ENCODE measurements at places on chromosomes 12 and 14.

DNA sequence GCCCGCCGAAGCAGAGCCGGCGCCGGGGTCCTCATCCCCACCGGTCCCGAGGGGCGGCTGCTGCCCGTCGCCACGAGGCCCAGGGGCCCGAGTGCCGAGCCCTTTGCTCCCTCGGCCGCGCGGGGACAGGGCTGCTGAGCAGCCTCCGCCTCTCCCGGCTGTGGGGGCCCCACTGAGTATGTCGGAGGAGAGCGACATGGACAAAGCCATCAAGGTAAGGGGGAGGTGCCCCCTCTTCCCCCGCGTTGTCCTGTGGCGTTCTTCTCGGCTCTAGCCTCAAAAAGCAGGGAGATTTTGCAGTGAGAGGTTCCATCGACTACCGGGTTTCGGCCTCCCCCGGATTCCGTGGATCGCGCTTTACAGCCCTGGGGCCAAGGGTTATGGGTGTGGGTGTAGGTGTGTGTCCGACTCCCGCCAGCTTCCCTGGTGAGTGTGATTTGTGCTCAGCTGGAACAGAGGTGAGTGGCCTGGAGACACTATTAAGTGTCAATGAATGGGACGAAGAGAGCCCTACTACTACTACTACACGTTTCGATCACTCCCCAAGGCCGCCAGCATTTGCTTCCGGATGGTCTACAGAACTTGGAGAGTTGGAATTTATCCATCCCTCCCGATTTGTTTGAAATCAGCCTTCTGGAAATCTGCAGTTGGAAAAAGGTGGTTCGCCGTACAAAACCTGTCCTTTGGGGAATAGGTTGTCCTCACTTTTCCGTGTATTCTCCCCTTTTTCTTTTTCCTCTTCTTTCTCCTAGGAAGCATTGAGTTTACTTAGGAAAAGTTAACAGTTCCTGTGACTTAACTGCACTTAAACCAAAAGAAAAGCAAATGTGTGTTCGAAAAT is 748 bp downstream of the MAPKAPK5 start:
- DNase-seq: no peak

DNA sequence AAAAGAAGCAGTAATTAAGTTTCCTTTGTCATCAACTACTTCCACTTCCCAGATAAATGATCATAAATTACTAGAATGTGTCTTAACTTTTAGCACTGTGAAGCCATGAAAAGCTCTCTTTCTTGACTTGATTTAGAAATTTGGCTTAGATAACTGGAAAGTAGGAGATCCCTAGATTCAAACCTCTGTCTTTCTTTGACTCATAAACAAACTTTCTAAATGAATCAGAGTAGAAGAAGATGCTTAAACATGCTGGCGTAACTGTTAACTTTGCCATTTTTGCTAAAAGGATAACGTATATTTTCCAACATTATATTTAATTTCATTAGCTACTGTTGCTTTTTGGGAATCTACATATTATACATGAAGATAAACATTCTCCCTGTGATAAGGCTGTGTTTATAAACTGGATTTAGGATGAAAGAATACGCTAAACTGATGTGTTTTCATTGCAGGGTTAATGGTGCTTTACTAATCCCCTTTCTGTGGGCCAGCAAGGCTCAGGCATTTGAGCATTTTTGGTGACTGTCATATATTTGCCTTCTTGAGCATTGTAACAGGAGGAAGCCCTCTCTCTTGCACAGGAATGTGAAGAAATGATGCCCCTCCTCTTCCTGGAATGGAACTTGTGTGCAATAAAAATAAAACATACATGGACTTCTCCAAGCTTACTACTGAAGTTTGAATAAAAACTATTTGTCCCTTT is 301.4 kb downstream of the BMP4 start:
- no peak for DNase-seq

GRCh38 chr12:48651681-48652080 is 30.4 kb downstream of the KANSL2 start:
- no peak for DNase-seq

DNA sequence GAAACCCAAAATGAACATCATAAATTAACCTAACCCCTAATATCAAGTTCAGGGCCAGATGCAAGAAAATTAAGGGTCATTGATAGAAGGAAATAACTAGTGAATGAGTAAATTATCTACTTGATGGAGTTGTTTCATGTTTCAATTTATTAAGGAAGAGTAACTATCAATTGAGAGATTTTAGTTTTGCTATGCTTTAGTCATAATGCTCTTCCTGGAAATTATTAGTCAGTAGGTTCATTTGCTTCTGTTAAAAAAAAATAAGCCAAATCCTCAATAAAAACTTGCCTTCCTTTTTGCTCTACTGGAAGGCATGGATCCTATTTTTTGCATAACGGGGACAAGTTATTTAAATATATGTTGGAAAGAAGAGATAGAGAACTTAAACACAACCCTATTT is 59.0 kb upstream of the HIF1A start:
- no peak for DNase-seq

DNA sequence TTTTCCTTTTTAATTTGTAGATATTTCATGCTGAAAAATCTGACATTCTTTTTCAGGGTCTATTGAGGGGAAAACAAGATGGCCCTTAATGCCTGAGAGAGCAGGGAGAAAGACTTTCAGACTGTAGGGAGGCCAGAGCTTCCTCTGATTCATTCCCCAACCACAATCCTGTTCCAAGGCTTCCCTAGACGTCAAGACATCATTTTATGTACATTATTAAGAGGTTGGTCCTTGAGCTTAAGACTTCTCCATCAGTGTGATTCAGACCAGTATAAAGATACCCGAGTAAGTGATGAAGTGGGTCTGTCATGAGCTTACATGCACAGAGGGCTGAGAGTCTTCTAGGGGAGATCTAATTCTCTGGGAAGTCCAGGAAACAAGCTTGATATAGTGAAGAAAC is 57.3 kb downstream of the AVPR1A start:
- no peak for DNase-seq

DNA sequence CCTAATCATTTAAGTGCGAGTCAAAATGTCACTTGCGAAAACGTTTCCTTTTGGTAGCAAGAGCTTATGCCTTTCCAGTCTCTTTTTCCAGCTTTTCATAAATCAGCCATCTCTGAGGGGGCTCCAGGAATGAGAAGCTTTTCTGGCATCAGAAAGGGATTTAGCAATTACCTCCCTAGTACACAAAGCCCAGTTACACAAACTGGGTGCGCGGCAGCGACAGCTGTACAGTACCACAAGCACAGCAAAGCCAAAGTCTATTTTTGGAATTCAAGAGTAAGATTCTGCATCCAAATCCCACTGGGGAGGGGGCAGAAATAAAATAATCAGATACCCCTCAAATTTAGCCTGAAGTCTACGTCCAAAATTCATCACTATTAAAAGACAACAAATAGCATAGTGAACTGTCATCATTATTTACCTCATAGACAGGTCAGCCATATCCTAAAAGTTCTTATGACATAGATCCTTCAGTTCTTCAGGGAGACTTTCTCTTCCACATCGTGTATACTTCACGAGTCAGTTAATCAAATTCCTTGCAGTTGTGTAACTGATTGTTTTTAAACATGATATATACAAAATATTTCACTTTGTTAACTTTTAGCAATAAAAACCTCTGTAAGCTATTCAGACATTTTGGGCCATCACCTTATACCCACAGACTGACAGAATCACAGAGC is 150.8 kb downstream of the TTC7B start:
- DNase-seq: no peak

GRCh38 chr12:116303929-116304328 is 26.4 kb upstream of the MED13L start:
- no peak for DNase-seq

DNA sequence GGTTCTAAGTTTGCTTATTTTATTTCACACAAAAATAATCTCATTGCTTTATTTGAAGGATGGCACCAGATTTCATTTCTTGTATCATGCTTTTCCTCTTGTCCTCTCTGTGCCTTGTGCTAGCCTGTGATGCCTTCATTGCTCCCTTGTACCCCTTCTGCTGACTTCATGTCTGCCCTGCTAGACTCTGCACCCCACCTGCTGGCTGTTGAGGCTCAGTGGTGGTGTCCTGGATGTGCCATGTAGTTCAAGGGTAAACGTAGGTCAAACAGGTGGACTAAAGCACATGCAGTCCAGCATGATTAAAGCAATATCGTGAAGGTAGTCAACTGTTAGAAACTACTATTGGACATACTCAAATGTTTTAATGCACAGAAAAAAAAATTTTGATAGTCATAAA is 21.6 kb downstream of the MRPS35 start:
- DNase-seq: no peak

DNA sequence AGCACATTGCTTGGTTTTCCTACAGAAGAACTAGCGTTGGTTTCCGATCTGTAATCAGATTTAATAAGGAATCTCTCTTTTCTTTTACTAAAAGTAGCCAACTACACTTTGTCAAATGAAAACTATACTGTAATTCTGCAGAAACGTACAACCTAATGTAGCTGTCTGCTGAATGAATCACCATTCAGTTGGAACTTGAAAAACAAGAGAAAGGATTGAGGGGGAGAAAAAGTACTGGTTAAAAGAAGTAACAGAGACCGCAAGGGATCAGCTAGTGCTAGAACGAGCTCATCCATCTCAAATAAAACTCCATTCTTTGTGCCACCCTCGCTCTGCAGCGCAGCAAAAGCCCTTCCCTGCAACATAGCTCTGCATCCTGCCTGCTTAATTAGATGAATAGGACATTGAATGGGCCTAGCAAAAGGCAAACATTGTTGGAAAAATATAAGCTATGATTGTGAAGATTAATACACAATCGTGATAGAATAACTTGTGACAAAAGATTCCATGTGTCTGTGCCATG is 2.6 kb downstream of the GARIN2 start:
- DNase-seq: no peak

GRCh38 chr12:100789146-100789545 is 5.4 kb upstream of the ANO4 start:
- no peak for DNase-seq

DNA sequence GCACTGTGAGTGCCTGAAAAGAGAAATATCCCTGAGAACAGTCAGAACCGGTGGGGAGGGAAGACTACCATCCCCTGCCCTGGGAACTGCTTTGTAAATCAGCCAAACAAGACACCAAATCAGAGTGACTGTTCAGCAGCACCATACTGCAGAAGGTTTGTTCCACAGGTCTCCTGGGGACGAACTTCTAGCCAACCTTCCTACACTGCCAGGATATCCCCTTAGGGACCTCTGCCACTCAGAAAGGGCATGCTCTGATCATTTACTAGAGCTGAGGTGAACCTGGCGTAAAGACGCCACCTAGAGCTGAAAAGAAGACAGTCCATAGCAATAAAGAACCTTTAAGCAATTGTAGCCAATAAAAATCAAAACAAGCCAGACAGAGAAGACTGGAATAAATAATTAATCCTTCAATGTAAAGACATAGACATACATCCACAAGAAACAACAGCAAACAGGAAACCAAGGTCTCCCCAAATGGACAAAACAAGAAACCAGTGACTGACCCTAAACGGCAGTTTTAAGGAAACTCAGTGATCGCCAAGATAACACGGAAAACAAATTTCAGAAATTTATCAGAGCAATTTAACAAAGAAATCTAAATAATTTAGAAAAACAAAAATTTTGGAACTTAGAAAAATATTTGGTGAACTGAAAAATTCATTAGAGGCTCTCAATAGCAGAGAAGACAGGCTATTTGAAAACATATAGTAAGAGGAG is 228.1 kb upstream of the AMIGO2 start:
- no peak for DNase-seq

GRCh38 chr12:95037906-95038305 is 34.4 kb upstream of the NDUFA12 start:
- DNase-seq: no peak

DNA sequence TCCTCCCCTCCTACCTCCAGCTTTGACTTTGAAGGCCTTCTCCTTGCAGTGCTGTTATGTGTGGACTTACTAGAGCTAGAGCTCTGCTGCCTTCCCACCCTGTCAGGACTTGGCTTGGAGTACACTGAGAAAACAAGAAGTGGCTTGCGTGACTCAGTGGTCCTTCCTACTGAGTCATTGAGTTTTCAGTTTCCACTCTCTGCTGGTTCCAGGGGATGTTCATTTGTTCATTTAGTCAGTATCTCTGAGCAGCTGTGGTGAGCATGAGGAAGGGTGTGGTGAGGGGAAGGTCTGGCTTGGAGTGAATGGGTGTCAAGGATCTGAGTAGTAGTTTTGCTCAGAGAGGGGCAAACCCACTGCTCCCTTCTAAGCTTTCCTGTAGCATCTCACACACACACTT is 17.2 kb upstream of the ELK3 start:
- no peak for DNase-seq

- no peak for DNase-seq
These were observed 102.0 kb downstream of the PIK3C2G start for GRCh38 chr12:18363321-18363720.

GRCh38 chr12:111741235-111741812 is 25.4 kb upstream of the ALDH2 start:
- DNase-seq: no peak

- no peak for DNase-seq
These were observed 52.0 kb upstream of the PSMA6 start for GRCh38 chr14:35240231-35240630.

- no peak for DNase-seq
These were observed 15.5 kb downstream of the TRMT5 start for GRCh38 chr14:60965402-60965801.

DNA sequence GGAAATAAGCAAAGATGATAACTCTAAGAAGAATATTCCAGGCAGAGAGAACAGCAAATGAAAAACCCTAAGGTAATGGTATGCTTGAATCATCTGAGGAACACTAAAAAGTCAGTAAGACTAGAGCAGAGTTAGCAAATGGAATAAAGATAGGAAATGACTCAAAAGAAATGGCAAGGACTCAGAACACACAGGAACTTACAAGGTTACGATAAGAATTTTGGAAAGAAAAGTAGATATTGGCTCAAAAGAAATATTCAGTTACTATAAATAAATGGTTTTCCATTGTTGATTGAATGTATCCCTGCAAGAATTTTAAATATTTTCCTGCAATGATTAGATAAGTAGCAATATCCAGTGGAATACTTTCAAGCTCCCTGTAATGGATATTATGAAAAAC is 705.8 kb downstream of the C12orf50 start:
- DNase-seq: no peak

GRCh38 chr12:46959502-46959901 is 119.9 kb upstream of the PCED1B start:
- no peak for DNase-seq

DNA sequence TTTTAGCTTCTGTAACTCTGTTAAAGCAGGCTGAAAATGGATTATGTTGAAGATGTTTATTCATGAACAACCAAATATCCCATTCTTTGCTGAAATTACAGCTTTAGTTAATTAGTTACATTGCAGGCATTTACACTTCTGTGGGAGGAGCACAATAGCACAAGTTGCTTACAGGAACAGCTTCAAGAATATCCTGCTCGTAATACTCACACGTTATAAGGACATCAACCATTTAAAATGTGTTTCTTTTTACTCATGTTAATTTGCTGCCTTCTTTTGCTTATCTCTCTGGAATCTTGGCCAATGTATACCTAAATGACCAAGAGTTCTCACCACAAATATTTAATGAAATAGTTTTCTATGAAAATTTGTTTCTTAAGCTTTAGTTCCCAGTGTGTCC is 305.2 kb upstream of the SYT1 start:
- DNase-seq: no peak

DNA sequence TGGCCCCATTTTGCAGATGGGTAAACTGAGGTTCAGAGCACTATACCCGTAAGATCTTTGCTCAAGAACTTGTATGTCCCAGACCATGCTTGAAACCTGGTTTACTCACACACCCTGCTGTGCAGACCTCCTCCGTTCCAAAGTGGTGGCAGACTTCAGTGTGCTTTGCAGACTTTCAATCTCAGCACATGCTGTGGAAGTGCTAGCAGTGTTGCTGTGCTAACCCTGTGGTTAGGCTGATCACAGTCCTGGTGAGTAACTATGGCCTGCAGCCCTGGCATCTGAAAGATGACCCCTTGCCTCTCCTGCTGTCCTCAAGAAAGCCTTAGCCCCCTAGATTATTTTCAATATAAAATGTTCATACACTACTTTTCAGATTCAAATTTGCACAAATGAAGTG is 450.6 kb downstream of the DPF3 start:
- no peak for DNase-seq
